NCI-H1417 (cell line): ENCODE measurements at places on chromosomes 12 and 14.
A peak's percentile ranks its signal among the peaks of the same experiment; 100 is the strongest.

DNA sequence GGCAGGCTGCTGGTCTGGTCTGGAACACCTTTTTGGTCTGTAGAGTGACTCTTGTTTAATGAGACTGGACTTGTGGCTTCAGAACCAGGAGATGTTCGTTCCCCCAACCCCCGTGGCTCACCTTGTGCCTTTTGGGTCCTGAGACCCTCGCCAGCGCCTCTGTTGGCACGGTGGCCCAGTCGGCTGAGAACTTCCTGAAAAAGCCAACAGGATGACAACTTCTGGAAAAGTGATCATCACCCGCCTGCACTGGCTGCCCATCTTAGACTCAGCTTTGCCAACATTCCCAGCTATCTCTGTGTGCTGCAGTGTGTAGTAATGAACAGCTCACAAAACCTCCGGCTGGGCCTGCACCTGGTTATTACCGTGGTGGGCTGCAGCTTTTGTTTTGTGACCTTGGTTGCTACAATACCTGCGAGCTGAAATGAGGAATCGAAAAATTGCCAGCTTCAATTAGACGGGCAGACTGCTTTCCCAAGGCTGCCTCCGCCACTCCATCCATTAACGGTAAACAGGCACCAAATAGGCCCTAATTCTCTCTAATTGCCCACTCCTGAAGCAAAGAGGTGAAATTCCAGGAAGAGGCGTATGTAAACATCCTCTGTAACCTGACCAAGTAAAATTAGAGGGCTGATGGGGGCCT lies 16.0 kb downstream of the MEG3 start:
- DNase-seq: no peak

DNA sequence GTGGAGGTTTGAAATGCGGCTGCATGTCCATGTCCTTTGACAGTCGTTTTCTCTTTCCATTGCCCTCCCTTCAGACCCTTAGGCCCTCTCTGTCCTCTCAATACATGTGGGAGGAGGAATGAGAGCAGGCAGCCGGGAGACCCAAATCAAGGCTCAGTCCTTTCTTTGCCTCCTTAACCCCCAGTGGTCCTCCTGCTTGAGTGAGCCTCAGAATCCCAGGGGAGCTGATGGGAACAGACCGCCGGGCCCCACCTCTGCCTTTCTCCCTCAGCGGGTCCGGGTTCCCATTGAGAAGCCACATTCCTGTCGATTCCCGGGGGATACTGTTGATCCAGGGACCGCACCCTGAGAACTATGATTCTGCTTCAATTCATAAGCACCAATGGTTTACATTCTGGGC lies 77.9 kb upstream of the RFLNA start:
- DNase-seq: no peak

- DNase-seq: no peak
Observed at GRCh38 chr12:1859643-1860042, 39.3 kb downstream of the LRTM2 start.

DNA sequence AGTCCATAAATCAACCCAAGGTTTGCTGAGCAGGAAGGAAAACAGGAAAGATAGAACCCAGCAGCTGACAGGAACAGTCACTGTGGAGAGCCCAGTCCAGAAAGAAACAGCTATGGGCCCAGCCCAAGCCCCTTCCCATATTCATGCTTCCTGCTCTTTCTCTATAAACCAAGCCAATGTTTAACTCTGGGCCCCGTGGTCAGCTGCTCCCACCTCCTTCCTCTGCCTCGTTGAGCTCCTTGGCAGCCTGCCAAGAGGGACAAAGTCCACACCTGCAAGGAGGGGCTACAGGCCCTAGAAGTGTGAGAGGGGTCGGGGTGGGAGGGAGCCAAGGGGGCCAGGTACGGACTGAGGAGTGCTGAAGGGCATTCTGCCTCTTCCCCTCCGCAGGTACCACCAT lies 10.0 kb downstream of the SLC6A13 start:
- peak; percentile 43 for DNase-seq

DNA sequence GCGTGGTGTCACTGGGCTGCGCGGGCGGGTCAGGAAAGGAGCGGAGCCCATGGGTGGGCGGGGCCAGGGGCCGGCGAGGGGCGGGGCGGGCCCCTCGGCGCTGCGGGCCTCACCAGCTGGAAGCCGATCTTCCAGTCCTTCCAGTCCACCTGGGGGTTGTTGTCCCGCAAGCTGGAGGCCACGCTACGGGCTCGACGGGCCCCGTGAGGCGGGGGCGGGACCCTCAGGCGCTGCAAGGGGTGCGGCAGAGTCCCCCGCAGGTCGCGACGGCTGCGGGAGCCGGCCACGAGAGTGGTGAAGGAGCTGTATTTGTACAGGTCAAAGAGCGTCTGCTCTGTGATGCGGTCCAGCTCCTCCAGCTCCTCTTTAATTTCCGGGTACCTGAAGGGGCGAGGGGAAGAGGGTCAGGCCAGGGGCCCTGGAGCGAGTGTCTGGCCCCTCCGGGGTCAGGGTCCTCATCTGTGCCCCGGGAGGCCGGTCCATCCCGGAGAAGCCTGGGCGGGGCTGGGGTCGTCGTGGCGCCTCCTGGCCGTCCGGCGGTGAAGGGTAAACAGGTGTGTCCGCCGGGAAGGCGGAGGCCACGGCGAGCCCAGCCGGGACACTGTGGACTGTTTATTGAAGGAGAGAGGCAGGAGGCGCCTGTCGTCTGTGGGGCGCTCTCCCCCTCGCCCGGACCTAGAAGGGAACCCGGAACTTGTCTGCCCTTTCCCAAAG lies 11.9 kb downstream of the SCNN1A start:
- DNase-seq: peak; percentile 18

GRCh38 chr14:101243587-101244338 lies 317.5 kb upstream of the DIO3 start:
- no peak for DNase-seq

DNA sequence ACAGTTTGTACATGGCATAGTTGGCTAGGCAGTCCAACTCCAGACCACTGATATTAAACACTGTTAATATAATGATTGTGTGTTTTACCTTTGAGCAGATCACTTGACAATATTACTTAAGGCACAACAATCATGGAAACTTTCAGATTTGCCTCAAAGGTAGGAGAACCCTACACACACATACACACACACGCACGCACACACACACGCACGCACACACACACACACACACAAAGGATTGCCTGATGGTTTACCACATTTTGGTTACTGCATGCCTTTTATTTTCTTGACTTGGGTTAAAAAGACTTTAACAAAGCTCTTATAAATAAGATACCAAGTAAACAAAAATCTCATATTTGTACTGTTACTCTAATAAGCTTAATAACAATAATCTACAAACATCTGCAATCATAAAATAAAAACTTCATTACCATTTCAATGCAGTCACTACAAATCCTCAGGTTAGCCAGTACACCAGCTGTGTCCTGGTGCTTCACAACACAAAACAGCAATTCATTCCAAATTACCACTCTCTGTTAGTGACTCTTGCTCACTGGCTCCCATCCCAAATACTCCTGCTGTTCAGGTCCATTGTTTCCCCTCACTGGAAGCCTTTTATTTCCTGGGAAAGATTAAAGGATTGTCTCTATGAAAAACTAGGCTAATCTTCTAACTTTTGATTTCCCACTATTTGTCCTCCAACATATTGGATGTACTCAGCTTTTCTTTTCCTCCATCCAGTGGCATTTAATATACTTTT lies 175.2 kb upstream of the ATP2B1 start:
- DNase-seq: peak; percentile 90

- no peak for DNase-seq
Observed at GRCh38 chr14:103625356-103626095, 3.5 kb upstream of the KLC1 start.

DNA sequence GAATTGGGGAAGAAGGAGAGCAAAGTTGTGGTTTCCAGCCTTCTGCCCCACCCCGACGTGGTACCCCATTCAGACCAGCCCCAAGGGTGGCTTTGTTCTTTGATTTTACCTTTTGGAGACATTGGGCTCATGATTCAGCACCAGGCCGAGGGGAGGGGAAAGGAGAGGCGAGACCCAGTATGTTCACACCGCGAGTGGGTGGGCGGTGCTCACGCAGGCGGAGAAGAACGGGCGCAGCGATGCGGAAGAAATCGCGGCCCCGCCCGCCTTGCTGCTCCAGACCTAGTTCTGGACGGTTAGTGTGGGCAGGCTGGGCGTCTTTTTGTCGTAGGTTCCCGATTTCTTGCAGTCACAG lies 963 bp downstream of the ATL1 start:
- peak; percentile 94 for DNase-seq

- DNase-seq: no peak
Observed at GRCh38 chr12:105993766-105994555, 144.8 kb downstream of the NUAK1 start.

DNA sequence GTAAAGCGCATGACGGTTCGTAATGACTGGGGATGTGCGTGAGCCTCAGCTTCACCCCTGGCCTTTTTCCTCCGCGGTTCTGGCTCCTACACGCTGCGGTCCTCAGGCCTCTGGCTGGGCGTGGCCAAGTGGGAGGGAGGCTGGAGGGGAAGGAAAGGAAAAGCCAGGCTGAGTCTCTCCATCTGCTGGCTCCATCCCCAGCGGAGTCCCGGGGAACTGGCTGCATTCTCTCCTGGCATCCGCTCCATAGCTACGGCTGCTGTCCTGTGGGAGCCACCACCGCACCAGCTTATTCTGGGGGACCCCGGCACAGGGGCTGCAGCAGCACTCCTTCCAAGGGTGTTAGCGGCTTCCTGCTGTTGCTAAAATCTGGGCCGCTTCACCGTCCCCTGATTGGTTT lies 68.2 kb upstream of the SLC24A4 start:
- DNase-seq: no peak

DNA sequence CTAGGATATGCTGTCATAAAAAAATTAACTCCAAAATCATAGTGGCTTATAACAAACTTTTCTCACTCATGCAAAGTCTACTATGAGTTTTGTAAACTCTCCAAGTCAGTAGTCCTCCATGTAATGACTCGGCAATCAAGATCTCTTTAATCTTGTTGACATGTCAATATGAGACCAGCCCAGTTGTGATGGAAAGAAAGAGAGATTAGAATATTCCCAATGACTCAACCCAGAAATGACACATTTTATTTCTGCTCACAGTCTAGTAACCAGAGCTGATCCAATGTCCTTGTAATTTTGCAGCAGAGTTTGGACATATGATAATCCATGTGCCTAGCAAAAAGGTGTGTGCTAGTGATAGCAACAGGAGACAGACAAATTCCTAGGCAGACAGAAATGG lies 112.6 kb upstream of the CNTN1 start:
- DNase-seq: no peak

DNA sequence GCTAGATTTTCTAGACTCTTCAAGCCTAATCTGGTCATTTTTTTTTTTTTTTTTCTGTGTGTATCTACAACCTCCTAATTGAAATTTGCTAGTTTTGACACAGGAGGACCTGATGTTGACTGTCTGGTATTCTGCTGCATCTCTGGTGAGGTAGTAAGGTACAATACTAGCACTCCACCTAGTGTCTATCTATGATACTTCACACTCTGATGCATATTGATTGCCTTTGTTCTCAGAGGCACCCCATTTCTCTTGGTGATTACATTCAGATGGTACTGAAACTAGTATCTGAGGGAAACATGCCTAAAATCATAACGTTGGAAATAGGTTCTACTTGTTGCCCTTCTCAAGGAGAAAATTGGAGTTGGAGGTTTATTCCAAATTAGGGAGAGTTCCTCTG lies 930.5 kb upstream of the NOVA1 start:
- peak; percentile 83 for DNase-seq

DNA sequence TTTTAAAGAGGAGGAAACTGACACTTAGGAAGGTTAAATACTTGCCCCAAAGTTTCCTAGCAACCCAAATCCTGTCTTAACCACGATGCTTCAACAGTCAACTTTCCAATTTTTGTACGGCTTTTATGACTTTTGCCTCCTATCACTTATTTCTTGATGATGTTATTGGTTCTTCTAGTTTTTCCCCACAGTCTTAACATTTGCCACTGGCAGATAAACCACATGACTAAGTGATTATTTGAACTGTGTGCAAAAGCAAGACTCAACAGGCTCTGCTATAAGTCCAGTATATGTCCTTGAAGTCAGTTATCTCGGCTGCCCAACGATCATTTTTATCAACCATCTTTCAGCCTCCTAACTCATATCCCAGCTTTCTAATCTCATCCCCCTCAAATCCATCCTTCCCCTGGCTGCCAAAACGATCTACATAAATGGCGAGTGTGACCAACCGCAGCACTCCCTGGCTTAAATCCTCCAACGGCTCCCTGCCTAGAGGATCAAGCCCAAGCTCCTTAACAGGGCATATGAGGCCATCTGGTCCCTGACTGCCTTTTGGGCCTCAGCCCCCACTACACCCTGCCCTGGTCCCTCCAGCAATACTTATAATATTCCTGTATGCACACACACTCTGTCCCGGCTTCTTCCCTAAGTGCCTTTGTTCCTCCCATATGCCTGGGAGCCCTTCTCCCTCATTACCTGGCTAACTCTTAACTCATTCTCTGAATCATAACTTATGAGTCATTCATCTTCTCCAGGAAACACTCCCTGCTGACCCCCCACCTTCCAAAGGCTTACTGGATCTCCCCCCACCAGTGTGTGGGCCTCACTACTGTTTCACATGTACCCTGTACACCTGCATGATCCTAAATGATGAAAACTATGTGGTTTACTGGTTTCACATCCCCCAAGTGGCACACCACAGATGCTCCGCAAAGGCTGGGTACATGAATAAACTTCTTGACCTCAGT lies 8.8 kb downstream of the VPS37B start:
- DNase-seq: no peak

DNA sequence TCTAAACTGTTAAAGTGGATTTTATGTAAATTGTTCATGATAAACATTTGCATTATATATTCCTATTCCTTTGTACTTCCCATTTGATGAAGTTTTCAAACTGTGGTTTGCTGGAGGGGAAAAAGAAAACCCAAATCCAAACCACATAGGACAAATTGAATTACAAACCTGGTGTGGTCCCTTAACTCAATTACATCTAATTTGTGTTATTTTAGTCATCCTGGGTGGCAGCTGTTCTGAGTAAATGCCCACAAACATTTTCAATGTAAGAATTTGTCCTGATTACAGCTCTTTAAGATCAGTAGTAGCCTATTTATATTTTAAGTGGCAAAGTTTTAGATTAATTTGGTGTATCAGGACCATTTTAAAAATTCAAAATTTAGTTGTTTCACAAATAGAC lies 153.9 kb downstream of the RAD51B start:
- no peak for DNase-seq

GRCh38 chr12:91309450-91309849 lies 126.8 kb upstream of the DCN start:
- no peak for DNase-seq

DNA sequence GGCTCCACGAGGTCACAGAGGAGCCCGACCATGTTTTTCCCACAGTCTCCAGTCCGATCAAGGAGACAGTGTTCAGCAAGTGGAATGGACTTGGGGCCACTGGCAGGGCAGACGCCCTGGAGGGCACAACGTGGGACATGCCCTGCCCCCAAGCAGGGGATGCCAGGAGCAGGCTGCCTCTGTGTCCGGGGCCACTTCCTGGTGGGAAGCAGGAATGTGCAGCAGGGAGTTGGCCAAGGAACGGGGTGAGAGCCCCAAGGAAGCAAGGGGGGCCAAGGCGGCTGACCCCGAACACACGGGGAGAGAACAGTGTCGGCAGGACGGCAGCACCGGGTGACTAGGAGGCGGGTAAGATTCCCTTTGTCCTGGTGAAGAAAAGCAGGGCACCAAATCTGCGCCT lies 92.6 kb downstream of the CHGA start:
- no peak for DNase-seq
